CD4-positive, alpha-beta T cell treated with Interleukin-1 beta for 1 hour (primary cell): ENCODE measurements at places on chromosomes 3 and 15.

GRCh38 chr15:98946301-98947255 is 61.0 kb downstream of the PGPEP1L start:
- no peak for DNase-seq

DNA sequence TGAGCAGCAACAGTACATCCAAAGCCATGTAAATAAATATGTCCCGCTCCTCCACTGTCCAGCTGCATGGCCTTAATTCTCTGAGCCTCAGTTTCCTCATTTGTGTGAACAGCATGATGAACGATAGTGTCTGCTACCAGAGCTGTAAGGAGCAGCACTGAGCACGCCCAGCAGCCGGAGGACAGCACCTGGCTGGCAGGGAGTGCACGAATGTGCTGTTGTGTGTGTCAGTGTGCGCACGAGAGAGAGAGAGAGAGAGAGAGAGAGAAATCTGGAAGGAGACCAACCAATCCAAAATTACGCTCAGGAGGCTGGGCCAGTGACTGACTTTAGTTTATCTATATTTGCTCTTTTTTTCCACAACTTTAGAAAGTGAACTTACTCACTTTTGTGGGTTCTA is 26.6 kb upstream of the PLXNA1 start:
- DNase-seq: no peak

GRCh38 chr3:187714404-187714979 is 12.1 kb upstream of the RTP2 start:
- DNase-seq: peak; percentile 81

DNA sequence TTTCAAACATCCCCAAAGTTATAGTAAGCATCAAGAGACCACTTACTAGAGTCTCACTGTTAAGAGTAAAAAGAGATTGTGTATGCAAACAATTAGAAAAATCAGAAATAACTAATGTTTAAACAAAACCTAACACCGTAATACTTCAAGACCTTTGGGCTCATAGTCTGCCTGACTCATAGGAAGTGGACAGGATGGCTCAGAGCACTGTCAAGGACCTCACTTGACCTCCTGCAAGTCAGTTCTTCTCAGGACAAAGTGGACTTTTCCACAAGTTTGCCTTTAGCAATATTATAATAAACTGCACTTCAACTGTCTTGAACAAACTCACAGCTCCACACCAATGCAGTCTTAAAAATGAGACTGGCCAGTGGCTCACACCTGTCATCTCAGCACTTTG is 34.8 kb downstream of the IL12A start:
- DNase-seq: no peak

DNA sequence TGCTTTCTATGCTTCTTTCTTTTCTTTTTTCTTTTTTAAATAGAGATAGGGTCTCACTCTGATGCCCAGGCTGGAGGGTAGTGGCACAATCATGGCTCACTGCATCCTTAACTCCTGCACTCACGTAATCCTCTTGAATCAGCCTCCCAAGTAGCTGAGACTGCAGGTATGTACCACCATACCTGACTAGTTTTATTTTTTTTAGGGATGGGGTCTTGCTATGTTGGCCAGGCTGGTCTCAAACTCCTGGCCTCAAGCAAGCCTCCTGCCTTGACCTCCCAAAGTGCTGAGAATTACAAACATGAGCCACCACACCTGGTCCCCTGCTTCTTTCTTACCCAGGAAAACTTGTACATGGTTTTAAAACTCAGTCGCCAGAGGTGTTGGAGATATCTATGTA is 24.2 kb upstream of the HDC start:
- no peak for DNase-seq

GRCh38 chr3:197687570-197687969 is 49.1 kb downstream of the RUBCN start:
- no peak for DNase-seq

DNA sequence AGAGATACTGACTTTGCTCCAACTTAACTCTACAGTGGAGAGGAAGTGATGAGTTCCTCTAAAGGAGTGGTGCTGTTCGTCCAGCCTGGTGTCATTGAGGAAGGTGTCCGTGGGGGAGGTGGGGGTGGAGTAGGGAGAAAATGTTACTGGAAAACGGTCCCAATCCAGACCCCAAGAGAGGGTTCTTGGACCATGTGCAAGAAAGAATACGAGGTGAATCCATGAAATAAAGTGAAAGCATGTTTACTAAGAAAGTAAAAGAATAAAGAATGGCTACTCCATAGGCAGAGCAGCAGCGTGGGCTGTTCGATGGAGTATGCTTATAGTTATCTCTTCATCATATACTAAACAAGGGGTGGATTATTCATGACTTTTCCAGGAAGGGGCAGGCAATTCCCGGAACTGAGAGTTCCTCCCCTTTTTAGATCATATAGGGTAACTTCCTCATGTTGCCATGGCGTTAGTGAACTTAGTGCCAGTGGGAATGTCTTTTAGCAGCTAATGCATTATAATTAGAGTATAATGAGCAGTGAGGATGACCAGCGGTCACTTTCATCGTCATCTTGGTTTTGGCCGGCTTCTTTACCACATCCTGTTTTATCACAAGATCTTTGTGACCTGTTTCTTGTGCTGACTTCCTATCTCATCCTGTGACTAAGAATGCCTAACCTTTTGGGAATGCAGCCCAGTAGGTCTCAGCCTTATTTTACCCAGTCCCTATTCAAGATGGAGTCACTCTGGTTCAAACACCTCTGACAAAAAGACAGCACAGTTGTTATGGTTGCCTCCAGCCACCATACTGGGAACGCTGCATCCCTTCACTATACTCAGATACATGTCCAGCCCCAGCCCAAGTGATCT is 38.6 kb downstream of the CLEC3B start:
- DNase-seq: peak; percentile 42

DNA sequence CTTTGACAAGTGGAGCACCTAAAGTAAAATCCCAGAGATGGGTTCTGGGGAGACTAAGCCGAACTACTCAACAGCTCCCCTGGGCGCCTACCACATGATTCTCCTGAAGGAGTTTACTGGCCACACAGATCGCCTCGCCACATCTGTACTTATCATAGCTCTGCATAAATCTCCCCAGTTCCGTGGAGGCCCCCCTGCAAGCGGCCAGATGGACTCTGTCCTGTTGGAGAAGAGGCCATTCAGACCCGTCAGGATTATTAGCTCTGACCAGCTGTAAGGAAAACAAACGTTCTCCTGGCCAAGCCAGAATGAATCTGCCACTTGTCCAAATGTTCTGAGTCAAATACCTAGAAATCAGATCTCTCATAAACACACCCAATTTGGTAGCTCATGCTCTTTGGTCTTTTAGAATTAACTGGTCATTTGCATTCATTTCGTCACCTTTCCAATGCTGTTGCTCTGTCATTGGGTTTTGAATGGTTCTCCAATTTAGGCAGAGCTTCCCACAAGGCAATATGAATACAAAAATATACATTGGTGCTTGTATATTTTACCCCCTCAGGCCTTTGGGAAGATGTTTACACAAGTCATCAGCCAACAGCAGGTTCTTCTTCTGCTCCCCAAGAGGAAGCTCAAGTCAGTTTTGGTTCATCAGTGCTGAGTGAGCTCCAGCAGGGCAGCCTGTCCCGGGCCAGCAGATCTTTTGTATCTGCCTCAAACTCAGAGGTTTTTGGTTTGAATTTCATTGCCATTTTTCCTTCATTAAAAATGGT is 124.5 kb downstream of the THSD4 start:
- DNase-seq: no peak

DNA sequence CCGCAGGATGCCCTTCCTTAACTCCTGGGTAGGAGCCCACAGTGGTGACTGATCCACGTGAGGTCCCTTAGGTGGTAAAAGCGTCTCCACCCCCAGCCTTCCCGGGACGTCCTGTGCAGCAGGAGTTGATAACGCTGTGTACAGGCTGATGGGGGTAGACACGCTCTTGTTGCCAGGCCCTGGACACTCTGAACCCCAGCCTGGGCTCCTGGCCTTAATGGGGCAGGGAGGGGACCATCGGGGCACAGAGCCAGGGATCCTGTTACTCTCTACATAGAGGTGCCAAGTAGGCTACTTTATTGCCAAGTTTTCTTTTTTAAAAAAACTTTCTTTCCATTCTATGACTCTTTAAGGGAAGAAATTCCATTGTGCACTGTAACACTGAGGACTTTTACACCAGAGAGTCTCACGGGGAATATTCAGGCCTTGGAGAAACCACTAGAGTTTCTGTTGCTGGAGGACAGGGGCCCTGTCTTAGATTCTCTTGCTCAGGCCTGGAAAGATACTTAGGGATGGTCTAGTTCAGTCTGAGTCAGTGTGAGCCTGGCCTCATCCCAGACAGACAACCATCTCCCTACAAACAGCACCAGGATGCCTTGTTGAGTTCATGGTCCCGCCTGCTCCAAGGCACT is 104.3 kb upstream of the RNU6-1 start:
- DNase-seq: no peak

GRCh38 chr15:66959875-66960274 is 105.5 kb upstream of the SMAD3 start:
- no peak for DNase-seq

DNA sequence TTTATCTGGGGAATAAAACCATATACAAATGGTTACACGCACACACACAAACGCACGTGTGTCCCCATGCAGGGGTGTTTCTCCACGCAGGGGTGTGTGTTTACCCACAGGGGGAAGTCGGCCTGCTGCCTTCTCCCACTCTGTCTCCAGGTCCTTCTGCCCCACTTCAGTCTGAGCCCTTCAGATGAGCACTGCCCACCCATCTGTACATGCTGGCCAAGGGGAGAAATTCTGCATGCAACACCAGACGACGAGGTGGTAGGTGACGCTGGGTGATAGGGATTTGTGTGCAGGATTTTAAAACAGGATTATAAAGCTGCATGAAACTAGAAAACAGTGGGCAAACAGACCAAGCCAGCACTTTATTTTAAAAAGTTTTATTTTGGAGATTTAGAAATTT is 122.5 kb downstream of the TJP1 start:
- DNase-seq: no peak

DNA sequence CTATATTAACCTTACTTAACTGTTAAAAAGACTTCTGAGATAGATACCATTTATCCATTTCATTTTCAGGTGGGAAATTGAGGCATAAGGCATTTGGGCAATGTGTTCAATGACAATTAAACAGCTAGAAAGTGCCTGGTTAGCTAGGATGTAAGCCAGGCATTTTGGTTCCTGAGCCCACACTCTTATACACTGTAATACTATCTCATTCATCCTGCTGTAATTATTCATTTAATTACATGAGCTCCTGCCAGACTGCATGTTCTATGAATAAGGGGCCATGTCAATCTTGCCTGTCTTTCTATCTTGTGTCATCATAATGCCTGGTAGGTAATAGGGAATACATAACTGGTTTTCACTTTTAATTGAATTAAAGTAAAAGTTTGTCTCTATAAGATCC is 74.0 kb downstream of the RBMS3 start:
- DNase-seq: no peak

- no peak for DNase-seq
Measured at GRCh38 chr3:52077925-52078324, 21.6 kb upstream of the DUSP7 start.

- no peak for DNase-seq
Measured at GRCh38 chr15:27449941-27450340, 479.0 kb downstream of the GABRG3 start.

- no peak for DNase-seq
Measured at GRCh38 chr3:139620438-139620837, 57.3 kb downstream of the NMNAT3 start.

DNA sequence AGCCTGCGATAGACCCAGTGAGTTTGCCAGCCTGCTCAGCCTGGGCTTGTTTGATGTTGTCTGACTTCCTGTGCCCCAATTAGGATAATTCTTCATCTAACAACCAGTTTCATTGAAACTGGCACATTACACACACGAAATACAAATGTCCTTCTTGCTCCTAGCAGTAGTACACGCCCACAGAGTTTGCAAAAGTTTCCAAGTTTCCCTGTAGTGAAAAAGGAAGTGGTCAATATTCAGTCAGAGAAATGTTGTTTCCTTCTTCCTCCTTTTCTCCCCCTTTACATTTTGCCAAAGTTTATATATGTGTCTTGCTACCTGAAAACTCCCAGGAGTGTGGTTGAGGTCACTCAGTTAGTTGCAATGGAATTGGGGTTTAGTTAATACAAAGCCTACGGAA is 58.4 kb upstream of the LRTM1 start:
- DNase-seq: no peak

- no peak for DNase-seq
Measured at GRCh38 chr15:69784798-69785566, 312.7 kb downstream of the TLE3 start.

DNA sequence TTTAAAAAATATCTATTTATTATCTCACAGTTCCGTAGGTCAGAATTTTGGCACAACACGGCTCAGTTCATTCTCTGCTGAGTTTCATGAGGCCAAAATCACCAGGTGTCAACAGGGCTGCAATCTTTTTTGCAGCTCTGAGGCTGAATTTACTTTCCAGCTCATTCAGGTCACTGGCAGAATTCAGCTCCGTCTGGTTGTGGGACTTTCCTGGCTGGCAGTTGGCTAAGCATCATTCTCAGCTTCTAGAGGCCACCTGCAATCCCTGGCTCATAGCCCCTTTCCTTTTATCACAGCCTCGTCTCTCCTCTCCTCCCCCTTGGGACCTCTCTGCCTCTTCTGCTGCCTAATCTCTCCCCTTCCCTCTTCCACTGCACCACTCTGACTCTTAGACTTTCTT is 174.0 kb upstream of the WNT5A start:
- no peak for DNase-seq

- no peak for DNase-seq
Measured at GRCh38 chr3:20022954-20023622, 11.0 kb upstream of the PP2D1 start.

GRCh38 chr3:146625186-146625775 is 20.1 kb upstream of the PLSCR5 start:
- DNase-seq: no peak

DNA sequence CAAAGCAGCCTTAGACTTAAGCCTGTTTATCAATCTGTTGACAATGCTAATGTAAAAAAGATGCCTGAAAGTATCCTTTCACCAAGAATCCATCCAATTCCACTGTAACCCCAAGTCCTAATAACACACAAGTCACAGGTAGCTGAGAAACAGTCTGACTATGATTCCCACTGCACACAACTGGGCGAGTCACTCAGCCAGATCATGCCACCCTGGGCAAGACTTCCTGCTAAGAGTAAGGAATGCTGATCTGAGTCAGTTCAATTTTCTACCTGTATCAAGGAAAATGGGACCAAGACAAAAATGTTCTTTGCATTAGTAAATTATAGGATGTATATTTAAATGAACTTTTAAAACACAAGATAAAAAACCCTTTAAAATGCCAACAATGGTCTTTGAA is 33.3 kb downstream of the NPTN start:
- no peak for DNase-seq

- no peak for DNase-seq
Measured at GRCh38 chr15:43215961-43216360, 4.9 kb downstream of the EPB42 start.

DNA sequence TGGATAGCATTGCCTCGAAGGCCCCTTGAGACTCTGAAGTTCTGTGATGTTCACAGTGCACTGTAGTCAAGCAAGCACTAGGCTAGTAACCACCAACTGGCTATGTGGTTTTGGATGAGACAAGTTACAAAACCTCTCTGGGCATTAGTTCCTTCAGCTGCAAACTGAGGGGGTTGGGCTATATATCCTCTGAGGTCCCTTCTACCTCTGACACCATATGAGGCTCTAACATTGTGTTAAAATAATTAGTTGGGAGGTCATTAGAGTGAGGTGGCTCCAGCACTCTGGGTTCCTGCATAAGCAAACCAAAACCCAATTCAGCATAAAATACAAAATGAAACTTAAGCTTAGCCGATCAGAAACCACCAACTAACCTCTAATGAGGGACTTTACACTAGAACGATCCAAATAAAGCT is 209.5 kb upstream of the LRRN1 start:
- peak; percentile 2 for DNase-seq
